RKO (cell line): ENCODE measurements at places on chromosomes 1 and 21.
A peak's percentile ranks its signal among the peaks of the same experiment; 100 is the strongest.

GRCh38 chr1:107727866-107728265 is 237.1 kb downstream of the VAV3 start:
- no peak for DNase-seq

- peak; percentile 29 for DNase-seq
Observed at GRCh38 chr1:158496374-158496773, 24.4 kb downstream of the OR10R2 start.

- peak; percentile 9 for DNase-seq
Observed at GRCh38 chr1:171877701-171878100, 36.4 kb downstream of the DNM3 start.

- DNase-seq: no peak
Observed at GRCh38 chr1:108114033-108114599, 86.0 kb downstream of the SLC25A24 start.

- peak; percentile 98 for DNase-seq
Observed at GRCh38 chr1:225777583-225778336, at the start of gene SRP9. Gene SRP9 (plus strand): TSS chr1:225777826. CDS start chr1:225777941, 115 bp downstream.

GRCh38 chr21:44552681-44553080 is 1.4 kb upstream of the KRTAP10-2 start:
- no peak for DNase-seq

- DNase-seq: no peak
Observed at GRCh38 chr1:53125623-53126360, 16.6 kb downstream of the SLC1A7 start.

DNA sequence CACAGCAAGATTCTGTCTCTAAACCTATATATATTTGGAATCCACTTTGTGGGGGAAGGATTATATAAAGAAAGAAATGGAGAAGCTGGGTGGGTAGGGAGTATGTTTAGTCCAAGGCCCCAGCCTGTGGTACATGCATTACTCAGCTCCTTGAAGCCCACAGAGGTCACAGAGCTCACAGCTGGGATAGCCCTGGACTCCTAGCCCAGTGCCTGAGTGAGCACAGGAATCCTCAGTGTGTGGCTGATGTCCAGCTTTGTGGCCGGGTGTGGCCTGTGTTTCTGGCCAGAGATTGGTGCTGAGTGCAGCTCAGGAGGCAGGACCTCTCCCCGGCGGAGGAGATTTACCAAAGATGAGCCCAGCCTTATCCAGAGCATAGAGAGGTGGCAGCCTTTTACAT is 7.6 kb downstream of the CAPN9 start:
- no peak for DNase-seq

GRCh38 chr1:40592107-40592803 is 60.8 kb downstream of the ZNF684 start:
- peak; percentile 55 for DNase-seq

DNA sequence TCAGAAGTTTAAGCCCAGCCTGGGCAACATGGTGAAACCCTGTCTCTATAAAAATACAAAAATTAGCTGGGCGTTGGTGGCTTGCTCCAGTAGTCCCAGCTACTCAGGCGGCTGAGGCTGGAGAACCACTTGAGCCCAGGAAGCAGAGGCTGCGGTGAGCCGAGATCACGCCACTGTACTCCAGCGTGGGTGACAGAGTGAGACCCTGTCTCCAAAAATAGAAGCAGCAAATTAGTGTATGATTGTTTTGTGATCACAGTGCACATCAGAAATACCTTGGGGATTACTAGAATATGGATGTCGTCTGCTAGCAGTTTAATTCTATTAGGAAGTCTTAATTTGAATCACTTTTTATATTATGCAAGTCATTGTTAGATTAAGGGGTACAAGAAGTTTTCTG is 59.0 kb downstream of the ZBTB17 start:
- no peak for DNase-seq

GRCh38 chr1:78843546-78843945 is 163.0 kb downstream of the ADGRL4 start:
- peak; percentile 18 for DNase-seq

DNA sequence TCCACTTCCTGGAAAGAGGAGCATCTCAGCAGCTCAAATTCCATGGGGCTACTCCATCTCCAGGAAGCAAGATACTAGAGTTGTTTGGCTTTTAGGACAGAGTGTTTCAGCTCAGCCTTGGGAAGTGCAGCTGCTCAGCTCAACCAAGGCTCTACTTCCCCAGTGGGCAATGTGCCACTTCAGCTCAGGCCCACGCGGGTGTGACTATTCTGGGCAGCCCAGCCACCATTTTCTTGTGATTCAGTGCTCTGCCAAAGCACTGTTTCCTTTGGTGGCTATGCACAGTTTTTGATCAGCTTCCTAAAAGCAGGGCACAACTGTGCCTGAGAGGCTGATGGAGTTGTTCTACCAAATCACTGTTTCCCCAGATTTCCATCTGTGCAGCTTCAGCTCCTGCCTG is 1104.9 kb upstream of the TMPRSS15 start:
- DNase-seq: no peak

GRCh38 chr1:109502364-109502851 is 7.1 kb downstream of the AMIGO1 start:
- no peak for DNase-seq

DNA sequence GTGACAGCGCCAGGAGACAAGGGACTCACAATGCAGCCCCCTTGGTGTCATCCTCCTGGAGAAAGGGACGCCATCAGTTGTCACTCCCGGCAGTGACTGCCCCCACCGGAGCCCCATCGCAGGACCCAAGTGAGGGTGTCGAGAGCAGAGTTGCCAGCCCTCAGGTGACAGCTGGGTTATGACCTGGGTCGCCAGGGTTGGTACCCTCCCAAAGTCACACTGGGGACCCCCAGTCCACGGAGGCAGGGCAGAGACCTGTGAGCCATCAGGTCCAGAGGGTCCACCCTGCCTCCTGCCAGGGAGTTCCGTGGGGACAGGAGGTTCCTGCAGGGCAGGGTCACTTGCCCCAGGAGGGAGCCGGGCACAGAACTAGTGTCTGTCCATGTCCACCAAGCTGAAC is 78.2 kb upstream of the IFFO2 start:
- DNase-seq: no peak
